ENCODE measurements at places on chromosomes 7 and 10. TPM values are rescaled to one million over a fixed set of nuclear protein-coding genes. Genes with fewer than 3 reads are reported as not detected.

- DNase-seq, result no peak
Measured at GRCh38 chr10:32111585-32111984, 55.4 kb upstream of the KIF5B start.

The MTG1 gene
- 35.3 TPM for total RNA-seq

DNA sequence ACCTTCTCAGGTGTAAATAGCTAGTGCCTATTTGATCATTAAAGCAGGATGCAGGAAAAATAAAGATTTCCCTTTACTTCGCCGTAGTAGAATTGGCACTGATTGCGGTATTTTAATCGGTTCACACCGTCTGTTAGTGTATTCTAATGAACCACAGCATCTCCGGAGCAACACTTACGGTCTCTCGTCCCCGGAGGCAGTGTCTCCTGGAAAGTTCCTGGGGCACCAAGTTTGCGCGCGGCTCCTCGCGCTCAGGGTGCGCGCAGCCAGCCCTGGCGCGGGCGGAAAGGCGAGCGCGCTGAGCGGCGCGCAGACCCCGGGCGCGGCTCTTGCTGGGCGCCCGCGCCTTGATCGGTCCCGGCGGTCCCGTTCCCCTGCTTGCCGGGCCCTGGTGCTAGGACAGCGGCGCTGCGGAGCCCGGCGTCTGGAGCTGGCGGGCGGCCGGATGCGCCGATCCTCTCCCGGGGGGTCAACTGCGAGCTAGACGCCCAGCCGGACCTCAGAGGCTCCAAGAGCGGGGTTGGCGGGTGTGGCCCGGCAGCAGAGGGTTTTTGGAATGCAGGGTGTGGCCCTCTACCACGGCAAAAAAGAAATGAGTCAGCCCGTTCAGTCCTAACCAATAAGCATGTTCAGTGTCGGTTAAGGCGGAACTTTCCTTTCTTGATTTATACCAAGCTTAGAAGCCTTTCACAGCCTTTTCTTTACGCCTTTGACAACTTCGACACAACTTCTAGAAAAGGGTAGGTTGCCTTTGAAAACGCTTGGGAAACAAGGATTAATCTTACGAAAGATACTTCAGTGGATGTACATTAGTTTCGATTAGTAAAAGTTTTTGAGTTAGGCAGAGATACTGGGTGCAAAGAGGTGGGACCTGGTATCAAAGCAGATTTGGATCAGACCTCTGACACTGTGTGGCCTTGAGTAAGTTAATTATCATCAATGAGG lies 166.8 kb upstream of the ASAH2 start:
- DNase-seq, result peak; percentile 84

- DNase-seq, result peak; percentile 87
Measured at GRCh38 chr7:143305423-143306070, 10.4 kb upstream of the CLCN1 start.

DNA sequence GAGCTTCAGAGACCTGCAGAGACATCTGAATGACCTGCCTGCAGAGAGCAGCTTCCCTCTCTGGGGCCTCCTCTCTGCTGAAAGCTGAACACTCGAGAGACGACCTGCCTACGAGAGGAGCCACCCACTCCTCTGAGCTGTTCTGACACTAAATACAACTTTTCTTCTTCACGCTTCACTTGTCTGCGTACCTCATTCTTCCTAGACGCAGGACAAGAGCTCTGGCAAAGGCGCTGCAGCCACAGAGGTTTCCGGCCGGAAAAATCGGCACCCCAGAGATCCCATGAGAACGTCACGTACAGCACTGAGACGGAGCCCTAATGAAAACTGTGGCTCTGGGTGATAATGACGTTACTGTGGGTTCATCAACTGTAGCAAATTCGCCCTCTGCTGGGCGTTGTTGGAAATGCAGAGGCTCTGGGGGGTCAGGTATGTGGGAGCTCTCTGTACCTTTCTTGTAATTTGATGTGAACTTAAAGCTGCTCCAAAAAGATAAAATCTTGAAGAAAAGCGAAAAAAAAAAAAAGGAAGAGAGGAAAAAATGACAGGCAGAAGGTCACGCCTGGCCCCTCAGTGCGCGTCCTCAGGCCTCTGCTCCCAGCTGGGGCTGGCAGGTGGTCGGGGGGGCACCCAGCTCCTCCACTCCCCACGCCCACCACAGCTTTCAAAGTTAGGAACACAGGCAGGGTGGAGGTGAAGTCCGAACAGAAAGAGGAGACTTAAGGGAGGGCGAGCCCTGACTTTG lies 120.7 kb downstream of the DYNC2I1 start:
- DNase-seq, result peak; percentile 93

The ATOH7 gene
- 1.8 TPM for total RNA-seq
